ENCODE measurements at places on chromosomes 13 and 19. TPM values are rescaled to one million over a fixed set of nuclear protein-coding genes. Genes with fewer than 3 reads are reported as not detected.

Gene CCNA1
- total RNA-seq, result 0.09 TPM

DNA sequence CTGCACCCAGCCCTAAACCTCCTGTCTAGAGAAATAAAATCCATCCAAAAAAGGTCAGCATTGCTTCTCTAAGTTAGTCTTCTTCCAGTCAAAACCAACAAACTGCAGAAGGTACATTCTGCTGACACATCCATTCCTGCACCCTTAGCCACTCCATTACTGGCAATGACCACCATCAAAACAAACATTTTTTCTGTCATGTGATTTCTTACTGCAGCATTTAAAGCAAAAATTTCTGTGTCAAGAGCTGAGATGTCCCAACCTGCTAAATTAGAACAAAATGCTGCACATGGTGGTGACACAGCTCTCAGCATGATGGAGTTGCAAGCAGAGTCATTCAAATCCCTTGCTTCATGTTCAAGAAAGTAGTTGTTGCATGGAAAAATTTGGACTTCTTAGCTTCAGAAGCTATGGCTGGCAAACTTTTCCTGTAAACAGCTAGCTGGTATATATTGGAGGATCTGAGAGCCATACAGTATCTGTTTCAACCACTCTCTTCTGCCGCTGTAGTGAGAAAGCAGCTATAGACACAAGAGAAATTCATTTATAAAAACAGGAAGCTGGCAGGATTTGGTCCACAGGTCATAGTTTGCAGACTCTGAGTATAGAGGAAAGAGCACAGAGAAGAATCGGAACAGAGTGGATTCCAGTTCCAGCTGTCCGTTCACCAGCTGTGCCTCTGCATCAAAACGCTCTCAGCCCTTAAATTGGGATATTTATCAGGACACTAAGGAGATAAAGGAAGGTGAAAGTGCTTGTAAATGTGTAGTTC lies 17.4 kb downstream of the RUBCNL start:
- DNase-seq, result no peak

DNA sequence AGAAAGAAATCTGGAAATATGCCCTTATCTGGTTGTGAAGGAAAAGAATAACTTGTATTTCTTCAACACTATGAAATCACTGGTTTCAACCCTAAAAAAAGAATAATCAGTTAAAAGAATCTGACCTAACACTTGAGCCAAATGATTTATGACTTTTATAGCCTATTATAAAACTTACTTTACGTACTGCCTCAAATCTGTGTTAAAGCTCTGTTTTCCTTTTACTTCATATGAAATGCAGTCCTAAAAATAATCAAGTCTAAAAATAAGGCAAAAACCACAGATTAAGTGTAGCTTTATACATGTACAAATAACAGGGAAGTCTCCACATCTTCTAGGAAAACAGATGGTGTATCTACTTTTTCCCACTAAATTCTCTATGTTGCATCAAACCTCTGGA lies 101.3 kb downstream of the VWA8 start:
- no peak for DNase-seq

Gene LGALS4
- total RNA-seq, result 0.42 TPM

- no peak for DNase-seq
These were observed 42.9 kb downstream of the WASF3 start for GRCh38 chr13:26600343-26600742.

- no peak for DNase-seq
These were observed 177.3 kb downstream of the URI1 start for GRCh38 chr19:30119180-30119908.

DNA sequence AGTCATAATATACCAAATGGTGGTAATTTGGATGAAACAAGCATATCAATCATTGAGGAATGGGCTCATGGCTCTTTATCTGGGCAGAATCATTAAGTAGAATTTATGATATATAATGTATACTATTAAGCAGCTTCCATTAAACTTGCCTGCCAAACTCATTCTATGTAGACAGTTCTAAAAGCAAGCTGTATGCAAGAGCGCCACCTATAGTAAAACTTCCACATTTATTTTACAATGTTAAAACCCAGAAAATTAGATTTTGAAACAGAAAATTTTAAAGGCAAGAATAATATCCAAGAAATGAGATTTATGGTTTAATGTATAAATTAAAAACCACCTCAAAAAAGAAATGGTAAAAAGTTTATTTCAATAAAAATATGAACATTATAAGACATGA lies 161.5 kb downstream of the MZT1 start:
- DNase-seq, result no peak

Gene NCAN
- not detected for total RNA-seq

- no peak for DNase-seq
These were observed 429.3 kb downstream of the PCDH20 start for GRCh38 chr13:60986301-60986700.

Gene FFAR1
- not detected for total RNA-seq

- DNase-seq, result no peak
These were observed 69.7 kb upstream of the GPR183 start for GRCh38 chr13:99376924-99377323.

GRCh38 chr13:75444016-75444415 lies 38.0 kb downstream of the TBC1D4 start:
- DNase-seq, result no peak

Gene SOX1
- total RNA-seq, result not detected

DNA sequence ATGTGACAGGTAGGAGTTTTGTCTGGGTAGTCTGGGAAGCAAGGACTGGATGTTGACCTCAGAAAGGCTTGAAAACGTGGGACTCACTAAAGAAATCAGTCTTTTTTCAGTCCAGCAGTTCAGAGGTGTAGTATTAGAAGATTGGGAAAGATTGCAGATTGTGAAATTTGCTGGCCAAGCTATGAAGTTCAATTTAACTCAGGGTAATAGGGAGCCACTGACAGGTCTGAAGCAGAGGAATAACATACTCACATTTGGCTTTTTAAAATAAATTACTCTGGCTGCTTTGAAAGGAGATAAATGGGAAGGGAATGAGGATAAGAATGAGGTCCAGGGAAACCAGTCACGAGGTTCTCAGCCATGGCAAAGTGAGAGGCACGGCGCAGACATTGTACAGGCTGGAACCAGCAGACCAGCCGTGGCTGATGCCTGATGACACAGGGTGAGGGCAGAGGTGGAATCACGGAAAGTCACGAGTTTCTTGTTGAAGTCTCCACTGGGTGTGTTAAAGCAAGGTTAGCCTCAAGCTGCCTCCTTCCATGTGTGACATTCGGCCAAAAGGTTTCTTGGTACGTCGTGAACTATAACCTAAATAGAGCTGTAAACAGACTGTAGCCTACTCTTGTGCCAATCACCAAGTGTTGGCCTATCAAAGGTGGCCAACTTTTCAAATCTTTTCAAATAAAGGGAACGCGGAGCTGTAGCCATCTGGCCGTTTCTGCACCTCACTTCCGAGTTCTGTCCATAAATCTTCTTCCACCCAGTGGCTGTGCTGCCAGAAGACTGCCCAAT lies 377.6 kb downstream of the IRS2 start:
- DNase-seq, result no peak

GRCh38 chr13:32017474-32017873 lies 14.1 kb upstream of the FRY start:
- no peak for DNase-seq

GRCh38 chr13:38707460-38707859 lies 20.6 kb downstream of the FREM2 start:
- DNase-seq, result no peak

DNA sequence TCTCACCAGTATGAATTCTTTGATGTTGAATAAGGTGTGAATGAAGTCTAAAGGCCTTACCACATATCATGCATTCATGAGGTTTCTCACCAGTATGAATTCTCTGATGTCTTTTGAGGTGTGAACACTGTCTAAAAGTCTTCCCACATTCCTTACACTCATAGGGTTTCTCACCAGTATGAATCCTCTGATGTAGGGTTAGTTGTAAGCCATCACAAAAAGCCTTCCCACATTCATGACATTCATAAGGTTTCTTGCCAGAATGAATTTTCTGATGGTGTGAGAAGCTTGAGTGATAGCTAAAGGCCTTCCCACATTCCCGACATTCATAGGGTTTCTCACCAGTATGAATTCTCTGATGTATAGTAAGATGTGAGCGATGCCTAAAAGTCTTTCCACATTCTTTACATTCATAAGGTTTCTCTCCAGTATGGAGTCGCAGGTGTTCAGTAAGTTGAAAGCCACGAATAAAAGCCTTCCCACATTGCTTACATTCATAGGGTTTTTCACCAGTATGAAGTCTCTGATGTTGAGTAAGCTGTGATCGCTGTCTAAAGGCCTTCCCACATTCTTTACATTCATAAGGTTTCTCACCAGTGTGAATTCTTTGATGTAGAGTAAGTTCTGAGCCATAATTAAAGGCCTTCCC lies 27.7 kb downstream of the ZNF461 start:
- DNase-seq, result no peak
